SW480 (cell line): ENCODE measurements at places on chromosomes 1 and 21.

DNA sequence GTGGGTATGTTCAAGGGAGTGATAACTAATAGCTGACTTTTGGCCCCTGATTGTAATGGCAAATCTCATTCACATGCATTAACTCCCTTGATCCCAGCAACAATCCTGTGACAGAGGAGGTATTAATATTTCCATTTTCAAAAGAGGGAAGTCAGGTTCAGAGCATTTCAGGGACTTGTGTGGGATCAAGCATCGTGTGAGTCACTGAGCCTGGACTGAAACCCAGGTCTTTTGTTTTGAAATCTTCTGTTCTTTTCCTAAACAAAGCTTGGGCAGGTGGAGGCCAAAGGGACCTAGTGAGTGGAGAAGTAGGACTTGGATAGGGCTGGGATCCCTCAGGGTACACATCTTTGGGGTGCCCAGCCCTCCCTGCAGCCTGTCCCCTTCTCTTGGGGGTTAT lies 37.9 kb downstream of the ETNK2 start:
- no peak for DNase-seq

GRCh38 chr1:171740987-171741871 lies 636 bp downstream of the VAMP4 start:
- DNase-seq, result peak; percentile 52

GRCh38 chr1:147613506-147613905 lies 56.8 kb downstream of the ACP6 start:
- no peak for DNase-seq

- DNase-seq, result no peak
Measured at GRCh38 chr1:215744419-215744818, 177.3 kb downstream of the KCTD3 start.

DNA sequence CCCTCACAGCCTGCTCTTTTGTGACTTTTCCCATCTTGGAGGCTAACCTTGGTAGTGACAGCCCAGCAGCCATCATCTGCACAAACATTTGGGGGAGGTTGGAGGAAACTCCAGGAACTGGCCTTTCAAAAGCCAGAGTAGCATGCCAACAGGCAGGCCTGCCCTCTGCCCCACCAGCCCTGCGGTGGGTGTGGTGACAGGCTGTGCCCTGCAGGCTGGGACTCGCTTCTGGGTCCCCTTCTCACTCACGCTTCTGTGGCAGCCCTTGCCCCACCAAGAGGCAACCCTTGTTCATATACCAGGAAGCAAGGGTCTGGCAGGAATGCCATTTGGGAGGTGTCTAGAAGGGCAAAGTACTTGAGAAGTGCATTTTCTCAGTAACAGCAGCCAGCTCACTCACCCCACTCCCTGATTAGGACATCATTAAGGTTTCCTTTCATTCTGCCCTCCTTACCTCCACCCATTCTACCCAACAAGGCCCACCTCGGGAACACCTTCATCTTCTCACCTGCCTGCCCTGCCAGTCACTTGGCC lies 20.8 kb upstream of the FAM3B start:
- DNase-seq, result no peak

GRCh38 chr1:31671561-31672201 lies 27.0 kb upstream of the PEF1 start:
- DNase-seq, result no peak

- no peak for DNase-seq
Measured at GRCh38 chr1:150536836-150537731, 12.1 kb upstream of the ADAMTSL4 start.

DNA sequence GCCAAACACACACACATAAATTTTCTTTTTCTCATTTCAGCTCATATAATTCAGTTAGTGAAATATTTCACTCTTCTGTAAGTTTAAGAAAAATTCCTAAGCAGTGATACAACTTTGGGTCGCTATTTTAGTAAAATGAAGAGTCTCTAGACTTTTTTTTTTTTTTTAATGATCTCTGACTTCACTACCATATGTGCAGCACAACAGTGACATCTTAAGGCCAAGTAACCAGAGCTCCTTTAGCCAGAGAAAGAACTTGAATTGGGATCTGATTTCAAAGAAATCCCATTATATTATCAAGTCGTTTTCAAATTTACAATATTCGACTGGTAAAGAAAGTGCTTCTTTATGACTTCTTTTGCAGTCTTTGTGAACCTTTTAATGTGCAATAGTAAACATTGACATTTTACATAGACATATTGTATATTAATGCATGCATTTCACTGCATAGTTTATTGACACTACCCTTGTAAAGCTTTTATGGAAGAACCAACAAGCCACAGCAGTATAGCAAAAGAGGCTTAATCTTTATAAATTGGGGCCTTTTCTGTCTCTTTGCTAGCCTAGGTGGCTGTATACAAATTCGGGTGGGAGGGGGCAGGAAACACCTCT lies 62.2 kb downstream of the LRRC40 start:
- DNase-seq, result no peak

GRCh38 chr1:232868793-232869491 lies 63.7 kb downstream of the MAP10 start:
- peak; percentile 32 for DNase-seq

- DNase-seq, result no peak
Measured at GRCh38 chr1:186066411-186066810, 308.6 kb downstream of the TPR start.

DNA sequence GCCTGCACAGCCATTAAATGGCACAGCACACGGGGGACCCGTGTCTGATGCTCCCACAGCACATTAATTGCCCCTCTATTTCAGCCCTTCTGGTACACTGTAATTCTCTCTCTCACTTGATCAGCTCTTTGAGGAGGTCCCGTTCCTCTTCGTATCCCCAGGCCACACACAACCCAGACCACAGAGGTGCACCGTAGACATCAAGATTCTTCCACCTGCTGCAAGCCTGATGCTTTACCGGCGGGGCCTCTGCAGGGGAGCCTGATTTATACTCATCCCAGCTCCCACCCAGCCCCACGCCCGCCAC lies 759 bp downstream of the SMYD3 start:
- no peak for DNase-seq

- no peak for DNase-seq
Measured at GRCh38 chr1:5910666-5911065, 81.6 kb downstream of the NPHP4 start.

GRCh38 chr1:160954158-160955104 lies at the start of gene ITLN2:
Gene ITLN2 (minus strand): TSS chr1:160954809. CDS start chr1:160954741, 68 bp downstream.
- peak; percentile 68 for DNase-seq

DNA sequence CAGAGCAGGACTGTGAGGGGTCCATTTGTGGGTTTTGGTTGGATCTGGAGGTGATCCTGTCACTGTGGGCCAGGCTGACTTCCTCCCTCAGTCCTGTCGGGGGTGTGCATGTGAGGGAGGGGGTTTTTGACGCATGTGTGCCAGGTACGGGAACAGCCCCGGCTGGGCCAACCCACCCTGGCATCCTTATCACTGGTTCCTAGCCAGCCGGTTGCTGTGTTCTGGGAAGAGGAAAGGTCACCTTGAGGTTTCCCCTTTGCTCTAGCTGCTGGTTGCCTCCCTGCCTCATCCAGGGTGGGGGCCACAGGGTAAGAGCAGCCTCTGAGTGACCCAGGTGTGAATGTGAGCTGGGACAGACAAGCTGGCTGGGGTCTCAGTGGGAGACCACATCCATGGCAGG lies 2.5 kb downstream of the SLC26A9 start:
- no peak for DNase-seq

DNA sequence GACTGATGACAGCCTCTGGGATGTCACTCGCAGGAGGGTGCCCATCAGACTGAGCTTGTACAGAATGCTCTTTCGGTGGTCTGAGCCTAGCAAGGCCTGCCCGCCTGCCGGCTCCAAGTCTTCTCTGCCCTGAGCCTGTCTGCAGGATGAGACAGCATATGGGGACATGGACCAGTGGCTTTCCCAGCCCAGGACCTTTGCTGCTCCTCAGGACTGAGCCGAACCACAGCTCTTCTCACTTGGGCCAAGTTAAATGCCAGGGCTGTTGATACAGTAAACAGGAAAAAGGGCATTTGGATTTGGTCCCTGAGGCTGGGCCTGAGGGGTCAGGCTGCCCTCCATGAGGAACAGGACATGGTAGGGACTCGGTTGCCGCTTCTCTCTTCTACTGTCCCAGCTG lies 64.3 kb upstream of the EPS8L3 start:
- no peak for DNase-seq

DNA sequence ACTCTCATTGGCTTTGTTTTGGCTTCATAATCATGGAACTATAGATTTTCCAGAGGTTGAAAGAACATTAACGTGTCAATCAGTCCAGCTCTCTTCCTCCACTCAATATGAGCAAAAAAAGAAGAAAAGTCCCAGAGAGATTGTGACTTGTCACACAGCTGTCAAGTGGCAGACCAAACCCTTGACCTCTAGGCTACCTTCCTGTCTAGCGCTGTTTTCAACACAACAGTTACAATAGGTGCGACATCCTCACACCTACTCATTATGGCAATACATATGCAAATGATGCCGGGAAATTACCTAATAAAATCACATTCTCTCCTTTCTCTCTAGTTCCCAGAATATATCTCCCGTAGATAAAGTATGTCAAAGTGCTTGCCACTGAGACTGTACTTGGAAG lies 1.1 kb downstream of the WARS2 start:
- DNase-seq, result peak; percentile 8

DNA sequence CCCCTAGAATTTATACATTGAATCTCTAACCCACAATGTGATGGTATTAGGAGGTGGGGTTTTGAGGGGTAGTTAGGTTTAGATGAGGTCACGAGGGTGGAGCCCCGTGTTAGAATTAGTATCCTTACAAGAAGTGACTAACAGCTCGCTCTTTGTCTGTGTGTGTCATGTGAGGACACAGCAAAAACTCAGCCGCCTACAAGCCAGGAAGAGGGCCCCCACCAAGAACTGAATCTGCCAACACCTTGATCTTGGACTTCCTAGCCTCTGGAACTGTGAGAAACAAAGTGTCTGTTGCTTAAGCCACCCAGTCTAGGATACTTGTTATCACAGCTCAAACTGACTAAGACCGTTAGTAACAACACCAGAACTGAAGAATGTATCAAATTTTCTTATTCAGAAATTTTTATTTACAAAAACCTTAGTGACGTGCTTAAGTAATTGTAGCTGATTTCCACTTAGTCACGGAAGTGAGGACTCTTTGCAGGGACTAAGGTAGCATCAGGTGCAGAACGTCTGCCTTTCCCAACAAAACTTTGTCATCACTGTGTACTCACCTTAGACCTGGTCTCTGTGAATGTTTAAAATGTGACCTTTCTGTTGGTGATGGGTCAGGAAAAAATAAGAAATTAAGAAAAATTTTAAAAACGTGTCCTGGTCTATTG lies 24.5 kb upstream of the LRRC8C start:
- no peak for DNase-seq

DNA sequence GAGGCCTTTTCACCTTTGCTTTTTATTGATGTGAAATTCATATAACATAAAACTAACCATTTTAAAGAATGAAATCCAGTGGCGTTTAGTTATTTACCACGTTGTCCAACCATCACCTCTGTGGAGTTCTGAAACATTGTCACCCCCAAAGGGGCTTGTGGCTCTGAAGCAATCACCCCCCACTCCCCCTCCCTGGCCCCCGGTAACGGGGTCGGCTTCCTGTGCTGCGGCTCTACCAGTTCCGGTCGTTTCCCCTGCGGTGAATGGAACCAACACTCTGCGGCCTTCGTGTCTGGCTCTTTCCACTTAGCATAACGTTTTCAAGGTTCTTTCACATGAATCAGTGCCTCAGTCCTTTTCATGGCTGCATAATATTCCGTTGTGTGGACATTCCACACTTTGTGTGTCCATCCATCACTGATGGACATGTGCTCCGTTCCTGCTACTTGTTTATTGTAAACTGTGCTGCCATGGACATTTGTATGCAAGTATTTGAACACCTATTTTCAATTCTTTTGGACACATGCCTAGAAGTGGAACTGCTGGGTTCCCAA lies 1.8 kb upstream of the ISG15 start:
- DNase-seq, result no peak

DNA sequence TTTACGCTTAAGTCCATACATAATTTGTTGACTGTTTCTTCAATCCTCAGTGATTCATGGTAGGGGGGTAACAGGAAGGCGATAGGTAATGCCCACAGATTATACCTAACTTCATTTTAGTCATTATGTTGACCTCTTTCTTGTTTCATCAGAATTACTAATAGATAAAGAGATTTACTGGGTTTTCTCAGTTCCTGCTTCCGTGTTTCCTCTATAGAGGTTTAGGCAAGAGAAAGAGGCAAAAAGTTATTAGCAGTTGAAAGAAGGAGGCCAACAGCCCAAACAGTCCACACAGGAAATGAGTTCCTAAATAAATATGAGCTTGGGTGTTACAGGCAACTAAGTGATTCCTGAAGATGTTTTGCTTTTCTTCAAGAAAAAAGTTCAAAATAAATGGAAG lies 17.9 kb upstream of the CLCA1 start:
- no peak for DNase-seq

- no peak for DNase-seq
Measured at GRCh38 chr1:173603056-173603591, at the start of gene SLC9C2. Gene SLC9C2 (minus strand): TSS chr1:173603072. CDS start chr1:173601776, 1,296 bp downstream.

GRCh38 chr21:27646691-27647090 lies 679.8 kb upstream of the ADAMTS5 start:
- DNase-seq, result no peak

DNA sequence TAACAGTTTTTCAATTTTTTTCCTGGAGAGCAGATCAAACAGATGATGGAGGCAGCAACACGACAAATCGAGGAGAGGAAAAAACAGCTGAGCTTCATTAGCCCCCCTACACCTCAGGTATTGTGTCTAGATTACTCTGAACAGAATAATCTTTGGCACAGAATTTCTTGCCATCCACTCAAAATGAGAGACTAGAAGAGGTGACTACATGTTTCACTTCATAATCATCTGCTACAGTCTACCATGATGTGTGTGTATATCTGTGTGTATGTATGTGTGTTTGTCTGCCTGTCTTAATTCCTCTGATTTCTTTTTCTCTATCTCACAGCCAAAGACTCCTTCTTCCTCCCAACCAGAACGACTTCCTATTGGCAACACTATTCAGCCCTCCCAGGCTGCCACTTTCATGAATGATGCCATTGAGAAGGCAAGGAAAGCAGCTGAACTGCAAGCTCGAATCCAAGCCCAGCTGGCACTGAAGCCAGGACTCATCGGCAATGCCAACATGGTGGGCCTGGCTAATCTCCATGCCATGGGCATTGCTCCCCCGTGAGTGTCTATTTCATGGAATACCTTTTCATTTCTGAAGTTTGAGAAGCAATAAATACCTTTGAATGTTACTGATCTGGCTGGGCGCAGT lies 11.4 kb downstream of the PRPF3 start:
- DNase-seq, result no peak

GRCh38 chr1:212292250-212293105 lies 7.3 kb downstream of the PPP2R5A start:
- no peak for DNase-seq

DNA sequence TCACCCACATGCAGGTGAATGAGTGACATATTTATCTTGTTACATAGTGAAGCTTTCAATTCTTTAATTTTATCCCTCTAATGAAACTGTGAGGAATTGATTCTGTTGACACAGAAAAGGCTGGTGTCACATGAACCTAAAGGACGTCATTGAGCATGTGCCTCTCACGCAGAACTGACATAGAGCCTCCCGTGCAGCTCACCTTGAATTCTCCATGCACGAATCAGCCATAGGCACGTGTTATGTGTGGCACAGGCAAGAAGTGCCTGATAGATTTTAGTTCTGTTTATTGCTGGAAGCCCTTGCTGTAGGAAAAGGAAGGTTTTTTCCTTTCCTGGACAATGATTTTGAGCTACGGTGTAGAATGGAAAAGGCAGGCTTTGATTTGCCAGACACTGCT lies 11.3 kb downstream of the ADARB1 start:
- peak; percentile 26 for DNase-seq

- DNase-seq, result no peak
Measured at GRCh38 chr1:159880430-159880829, 18.0 kb upstream of the VSIG8 start.

GRCh38 chr1:18646786-18647410 lies 16.3 kb downstream of the PAX7 start:
- DNase-seq, result no peak

- peak; percentile 74 for DNase-seq
Measured at GRCh38 chr1:169102567-169102966, 3.9 kb upstream of the ATP1B1 start.
